Bronchial epithelial cell (primary cell): ENCODE measurements at places on chromosomes 5 and 9.

GRCh38 chr5:74623748-74624408 lies 16.6 kb downstream of the ENC1 start:
- DNase-seq: no peak

DNA sequence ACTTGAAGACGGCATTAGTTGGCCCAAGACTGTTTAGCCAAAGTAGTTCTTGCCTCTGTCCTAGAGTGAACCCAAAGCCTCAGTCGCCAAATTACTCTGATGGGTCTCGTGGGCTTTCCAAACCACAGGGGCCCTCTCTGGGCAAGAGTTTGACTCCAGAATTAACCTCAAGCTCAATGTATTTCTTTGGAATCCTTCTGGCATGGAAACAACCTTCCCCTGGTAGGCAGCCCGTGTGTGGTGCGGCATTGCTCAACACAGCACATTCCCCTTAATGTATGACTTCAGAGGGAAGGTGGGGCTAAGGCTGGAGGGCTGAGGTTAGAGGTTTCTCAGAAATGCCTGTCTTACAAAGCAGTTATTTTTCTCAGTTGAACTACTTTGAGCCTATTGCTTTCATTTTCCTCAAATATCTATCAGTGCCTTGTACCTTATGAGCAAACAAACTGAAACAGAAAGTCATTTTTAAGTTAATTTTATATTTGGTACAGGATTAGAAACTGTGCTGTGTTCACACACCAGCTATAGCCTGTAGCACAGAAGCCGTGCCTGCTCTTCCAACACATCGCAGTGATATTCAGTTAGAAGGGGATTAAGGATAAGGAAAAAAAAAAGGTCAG lies 123.9 kb upstream of the HAPLN1 start:
- DNase-seq: no peak

- no peak for DNase-seq
These were observed 24.4 kb downstream of the ARHGAP26 start for GRCh38 chr5:142794537-142794936.

DNA sequence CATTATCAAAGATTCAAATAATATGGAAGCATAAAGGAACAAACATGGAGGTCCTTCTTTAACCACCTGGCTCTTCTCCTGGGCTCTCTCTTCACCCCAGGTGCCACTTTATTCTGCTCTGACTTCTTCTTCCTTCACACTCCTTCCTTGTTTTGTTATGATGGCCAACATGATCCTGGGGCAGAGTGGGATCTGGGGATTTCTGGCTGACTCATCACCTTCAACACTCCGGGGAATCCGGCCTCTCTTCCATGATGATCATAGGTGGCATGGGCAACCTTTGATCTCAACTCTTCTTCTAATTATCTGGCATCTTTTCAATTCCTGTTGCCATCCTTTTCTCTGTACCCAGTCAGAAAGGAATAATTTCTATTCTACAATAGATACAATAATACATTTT lies 62.1 kb upstream of the TRPC7 start:
- no peak for DNase-seq

DNA sequence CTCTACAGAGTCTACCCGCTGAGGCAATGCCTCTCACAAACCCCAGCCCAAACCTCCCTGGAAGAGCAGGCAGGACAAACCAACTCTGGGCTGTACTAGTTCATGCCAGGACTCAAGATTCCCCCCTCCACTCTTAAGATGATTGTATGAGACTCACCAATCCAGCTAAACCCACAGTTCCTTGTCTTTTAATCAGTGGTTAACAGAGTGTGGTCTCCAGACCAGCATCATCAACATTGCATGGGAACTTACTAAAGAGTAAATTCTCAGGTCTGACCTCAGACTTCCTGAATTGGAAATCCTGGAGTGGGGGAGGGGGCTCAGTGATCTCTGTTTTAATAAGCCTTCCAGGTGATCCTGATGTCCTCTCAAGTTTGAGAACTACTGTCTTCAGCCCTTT lies 240.9 kb downstream of the GAS1 start:
- DNase-seq: peak; percentile 26
